ENCODE measurements at places on chromosomes 5 and 9.
A peak's percentile ranks its signal among the peaks of the same experiment; 100 is the strongest.

DNA sequence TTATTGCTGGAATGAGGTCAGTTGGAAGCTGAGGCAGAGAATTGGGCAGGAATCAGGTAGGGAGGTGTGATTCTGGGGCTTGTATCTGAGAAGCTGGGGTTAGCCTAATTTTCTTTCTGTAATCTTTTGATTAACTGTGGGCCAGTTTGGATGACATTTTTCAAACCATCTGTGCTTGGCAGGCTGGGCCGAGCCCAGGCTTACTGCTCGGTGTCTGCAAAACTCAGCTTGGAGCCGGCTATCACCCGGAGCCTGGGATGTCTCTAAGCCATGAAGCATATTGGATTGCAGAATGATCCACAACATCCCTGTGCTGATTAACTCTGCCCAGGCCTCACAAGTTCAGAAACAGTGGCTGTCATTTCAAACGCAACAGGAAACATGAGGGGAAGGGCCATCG is 26.5 kb downstream of the KCNMB1 start:
- DNase-seq, result no peak

- DNase-seq, result peak; percentile 19
Measured at GRCh38 chr5:55427157-55427556, 107.6 kb downstream of the PLPP1 start.

- peak; percentile 4 for DNase-seq
Measured at GRCh38 chr5:171750311-171750788, 35.3 kb upstream of the SMIM23 start.

- peak; percentile 2 for DNase-seq
Measured at GRCh38 chr5:156367597-156367996, 40.6 kb downstream of the SGCD start.

- DNase-seq, result no peak
Measured at GRCh38 chr9:2494562-2494961, 127.0 kb upstream of the VLDLR start.

DNA sequence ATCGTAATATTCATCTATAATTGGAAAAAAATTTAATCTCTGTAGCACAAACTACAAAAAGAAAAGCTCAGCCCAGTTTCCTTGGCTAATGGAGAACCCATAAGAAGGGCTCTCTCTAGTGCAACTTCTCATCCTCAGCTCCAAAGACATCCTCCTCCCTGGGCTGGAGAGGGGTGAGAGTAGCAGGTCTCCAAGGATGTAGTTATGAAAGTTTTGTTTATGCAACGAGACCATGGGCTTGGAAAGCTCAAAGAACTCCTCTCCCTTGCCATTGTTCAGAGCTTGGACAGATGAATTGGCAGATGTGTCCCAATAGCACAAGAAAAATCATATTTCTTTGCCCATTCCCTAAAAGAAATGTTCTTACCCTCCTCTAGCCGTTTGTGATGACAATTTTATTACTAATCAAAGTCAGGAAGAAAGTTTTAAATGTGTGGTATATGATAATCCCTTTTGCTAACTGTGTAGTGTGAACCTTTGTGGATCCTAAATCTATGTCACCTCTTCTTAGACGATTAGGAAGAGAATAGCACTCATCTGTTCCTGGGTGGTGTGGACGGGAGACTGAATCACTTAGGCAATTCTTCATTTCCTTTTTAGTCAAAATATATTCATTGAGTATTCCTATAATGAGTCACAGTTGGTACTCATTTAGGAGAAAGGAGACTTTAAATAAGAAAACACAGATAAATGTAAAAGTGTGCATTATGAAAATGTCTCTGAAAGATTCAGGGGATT is 52.2 kb downstream of the GARNL3 start:
- no peak for DNase-seq

DNA sequence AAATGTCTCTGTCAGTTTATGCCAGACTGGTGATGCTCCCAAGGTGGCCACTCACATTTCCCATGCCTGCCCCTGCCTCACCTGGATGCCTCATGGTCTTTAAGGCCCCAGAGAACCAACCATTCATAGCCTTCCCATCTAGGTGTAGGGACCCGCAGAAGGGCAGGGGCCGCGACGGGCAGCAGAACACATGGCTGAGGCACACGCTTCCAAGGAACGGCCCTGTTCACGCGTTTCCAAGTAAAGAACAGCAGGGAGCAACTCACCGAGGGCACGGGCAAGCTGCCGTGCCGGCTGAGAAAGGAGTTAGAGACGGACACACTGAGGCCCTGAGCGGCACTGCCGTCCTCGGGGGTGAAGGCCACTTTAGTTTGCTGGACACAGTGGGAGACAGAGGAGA is 73.5 kb downstream of the PRRT1B start:
- DNase-seq, result no peak

DNA sequence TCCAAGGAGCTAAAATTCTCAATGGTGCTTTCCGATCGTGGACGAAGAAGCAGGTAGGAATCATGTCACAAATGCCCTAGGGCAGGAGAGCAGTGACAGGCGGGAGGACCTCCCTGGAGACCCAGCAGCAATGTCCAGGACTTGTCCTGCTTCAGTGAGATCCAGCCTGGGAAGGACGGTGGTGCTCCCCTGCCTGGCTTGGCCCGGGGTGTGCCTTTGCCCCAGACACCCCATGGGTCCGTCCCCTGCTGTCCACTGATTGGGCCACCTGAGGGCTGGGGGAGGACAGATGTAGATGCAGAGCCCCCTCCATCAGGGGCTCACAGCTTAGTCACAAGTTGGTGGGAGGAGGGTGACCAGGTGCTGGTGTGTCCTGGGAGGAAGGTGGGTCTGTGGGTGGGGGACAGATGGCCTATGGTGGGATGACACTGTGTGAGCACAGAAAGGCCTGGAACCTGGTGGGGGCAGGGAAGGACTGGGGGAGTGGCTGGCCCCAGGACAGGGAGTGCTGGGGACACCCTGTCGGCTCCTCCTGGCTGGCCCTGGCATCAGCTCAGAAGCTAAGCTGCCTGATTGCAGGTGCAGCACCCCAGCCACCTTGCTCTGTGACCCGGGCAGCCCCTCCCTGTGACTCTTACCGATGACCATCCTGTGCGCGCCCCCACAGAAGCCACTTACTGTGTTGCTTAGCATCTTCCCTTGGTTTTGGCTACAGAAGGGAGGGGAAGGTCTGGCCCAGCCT is 82.0 kb downstream of the PHF2 start:
- no peak for DNase-seq

DNA sequence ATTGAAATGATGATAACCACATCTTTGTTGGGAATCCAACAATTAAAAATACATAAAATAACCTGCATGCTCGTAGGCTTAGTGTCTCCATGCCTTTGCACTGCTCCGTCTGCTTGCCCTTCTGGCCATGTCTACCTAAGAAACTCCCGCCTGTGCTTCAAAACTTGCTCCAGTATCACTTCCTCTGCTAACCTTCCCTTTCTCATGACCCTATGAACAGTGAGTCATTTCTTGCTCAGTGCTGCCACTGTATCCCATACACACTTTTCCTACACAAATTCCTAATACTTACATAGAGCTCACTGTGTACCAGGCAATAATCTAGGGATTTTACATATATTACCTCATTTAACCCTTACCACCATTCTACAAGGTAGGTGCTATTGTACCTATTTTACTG is 33.5 kb downstream of the TMEM245 start:
- no peak for DNase-seq

DNA sequence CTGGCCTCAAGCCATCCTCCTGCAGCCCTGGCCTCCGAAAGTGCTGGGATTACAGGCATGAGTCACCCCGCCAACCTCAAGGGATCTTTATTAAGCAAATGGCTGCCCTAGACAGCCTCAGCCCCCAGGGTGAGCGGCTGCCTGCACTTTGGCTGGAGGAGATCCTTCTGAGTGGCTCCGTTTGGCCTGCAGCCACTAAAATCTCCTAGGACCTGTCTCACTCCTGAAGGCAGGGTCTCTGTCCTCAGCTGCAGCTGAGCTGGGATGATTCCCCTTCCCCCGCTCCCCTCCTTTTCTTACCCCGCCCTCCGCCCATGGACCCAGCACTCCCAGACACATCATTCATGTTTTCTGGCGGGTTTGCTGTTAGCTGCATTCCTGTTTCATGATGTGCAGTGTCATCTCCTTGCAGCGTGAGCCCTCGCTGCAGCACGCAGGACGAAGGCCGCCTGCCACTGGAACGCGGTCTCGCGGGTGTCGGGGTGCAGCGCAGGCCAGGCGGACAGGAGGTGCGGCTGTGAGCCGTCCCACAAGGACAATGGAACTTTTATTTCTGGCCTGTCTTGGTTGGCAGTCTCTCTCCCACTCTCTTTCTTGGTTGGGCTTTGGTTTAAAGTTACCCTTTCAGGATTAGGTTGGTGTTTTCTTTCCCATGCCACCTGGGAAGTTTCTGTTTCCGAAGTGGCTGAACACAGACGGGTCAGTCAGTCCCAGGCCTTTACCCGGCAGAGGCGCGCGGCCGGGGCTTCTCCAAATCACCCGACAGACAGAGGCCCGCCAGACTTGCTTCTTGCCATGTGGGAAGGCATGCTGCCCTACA is 137.1 kb downstream of the FOXD1 start:
- no peak for DNase-seq

DNA sequence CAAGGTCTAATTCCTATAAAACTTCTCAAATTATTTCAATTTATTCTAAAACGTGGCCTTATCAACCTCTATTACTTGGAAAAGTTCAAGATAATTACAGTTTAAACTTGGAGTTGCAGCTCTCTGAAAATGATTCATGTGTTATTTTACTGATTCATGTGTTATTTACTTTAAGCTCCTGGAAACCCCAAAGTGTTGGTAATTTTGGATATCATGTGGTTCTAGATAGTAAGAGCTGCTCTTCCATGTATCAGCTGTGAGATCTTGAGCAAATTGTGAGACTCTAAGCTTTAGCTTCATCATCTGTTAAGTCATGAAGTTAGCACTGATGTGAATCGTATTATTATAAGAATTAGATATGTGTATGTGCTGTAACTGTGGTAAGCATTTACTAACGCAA is 749.2 kb downstream of the TLE4 start:
- DNase-seq, result no peak

- no peak for DNase-seq
Measured at GRCh38 chr9:93586290-93587057, 10.1 kb downstream of the PHF2 start.

DNA sequence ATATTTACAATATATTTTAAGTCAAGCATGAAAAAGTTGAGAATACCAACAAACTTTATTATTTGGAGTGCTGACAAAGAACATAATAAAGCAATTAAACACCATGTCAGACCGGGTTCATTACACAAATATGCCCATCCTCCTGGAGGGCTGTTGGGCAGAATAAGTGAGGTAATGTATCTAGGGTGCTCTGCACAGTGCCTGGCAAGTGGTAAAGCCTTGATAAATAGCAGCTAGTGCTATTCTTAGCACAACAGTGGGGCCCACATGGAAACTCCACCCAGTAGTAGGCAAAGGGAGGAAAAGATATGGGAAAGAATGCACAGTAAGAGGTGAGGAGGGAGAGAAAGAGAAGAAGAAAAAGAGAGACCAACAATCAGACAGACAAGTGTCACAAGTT is 97.7 kb downstream of the SLC1A3 start:
- no peak for DNase-seq

DNA sequence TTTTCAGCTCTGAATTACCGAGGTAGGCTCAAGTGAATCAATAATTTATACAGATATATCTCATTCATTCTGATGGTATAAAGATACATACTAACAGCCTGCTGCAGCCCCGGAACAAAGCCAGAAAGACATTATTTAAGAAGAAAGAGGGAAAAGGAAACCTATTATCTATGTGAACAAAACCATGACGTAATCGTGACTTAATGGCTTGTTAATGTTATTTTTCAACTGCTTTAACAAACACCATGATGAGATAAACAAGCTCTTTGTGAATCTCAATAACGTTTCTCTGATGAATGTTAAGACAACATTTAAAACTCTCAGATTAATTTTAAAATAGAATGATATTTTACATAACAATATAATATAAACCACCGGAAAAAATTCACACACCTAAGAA is 237.1 kb downstream of the SLF1 start:
- no peak for DNase-seq

DNA sequence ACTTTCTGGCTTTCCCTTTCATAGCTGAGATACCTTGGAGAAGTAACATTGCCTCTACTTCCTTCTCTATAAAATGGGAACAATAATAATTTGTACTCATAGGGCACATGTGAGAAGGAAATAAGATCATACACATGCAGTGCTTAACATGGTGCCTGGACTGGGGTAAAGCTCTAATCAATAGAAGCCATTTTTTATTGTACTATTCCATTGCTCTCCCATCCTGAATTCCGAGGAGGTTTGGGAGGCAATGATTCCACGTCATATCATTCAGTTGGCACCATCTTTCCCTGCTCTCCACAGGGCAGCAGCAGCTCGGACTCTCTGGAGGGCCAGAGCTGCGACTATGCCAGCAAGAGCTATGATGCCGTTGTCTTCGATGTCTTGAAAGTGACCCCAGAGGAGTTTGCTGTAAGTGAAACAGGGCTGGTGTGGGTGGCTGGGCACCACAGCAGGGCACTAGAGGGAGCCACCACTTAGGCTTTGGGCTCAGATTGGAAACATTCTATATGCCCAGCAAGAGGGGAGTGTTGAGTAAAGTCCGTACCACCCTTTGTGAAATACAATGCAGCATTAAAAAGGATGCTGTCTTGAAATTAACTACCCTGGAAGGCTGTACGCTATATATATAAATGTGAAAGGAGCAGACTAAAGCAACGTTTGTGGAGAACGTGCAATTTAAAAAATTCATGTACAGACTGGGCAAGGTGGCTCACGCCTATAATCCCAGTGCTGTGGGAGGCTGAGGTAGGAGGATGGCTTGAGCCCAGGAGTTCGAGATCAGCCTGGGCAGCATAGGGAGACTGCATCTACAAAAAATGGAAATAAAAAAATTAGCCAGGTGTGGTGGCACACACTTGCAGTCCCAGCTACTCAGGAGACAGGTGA is 51.2 kb downstream of the RALGPS1 start:
- peak; percentile 76 for DNase-seq

DNA sequence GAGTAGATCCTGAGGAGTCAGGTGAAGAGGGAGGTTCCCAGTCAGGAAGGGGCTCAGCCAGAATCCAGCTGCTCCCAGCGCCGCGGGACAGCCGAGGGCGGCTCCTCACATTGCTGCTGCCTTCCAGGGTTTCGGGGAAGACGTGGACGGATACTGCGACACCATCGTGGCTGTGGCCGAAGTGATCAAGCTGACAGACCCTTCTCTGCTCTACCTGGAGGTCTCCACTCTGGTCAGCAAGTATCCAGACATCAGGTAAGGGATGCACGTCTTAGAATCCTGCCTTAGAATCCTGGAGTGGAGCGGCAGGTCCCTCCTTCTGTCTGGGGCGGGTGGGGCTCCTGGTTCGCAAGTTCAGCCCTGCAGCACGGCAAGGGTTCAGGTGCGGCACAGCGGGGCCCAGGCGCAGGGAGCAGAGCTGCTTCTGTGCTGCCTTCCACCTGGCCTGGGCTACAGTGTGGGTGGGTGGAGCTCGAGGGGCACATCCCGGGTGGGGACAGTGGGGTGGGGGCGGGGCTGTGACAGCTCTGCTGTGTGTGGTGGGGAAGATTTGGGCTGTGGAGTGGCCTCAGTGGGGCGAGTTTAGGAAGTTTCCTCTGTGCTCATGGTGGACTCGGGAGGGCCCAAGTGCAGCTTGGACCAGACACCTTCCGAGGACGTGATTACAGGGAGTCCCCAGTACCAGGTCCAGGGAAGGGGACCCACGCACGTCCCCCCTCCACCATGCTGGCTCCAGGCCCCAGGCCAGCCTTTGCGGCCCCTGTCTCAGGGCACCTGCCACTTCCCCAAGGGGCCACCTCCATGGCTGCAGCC is 22.8 kb downstream of the EXOC3 start:
- DNase-seq, result no peak

All from NCI-H82 (cell line).